ENCODE measurements at places on chromosomes 16 and 17. TPM values are rescaled to one million over a fixed set of nuclear protein-coding genes. Genes with fewer than 3 reads are reported as not detected.

GRCh38 chr17:66580956-66581391 lies 253.9 kb upstream of the CACNG5 start:
- no peaks in the 10 kb centered on the region for H3K27me3 ChIP-seq
- no peak for DNase-seq
- no peak overlapping the region for H3K4me3 ChIP-seq
- H3K4me1 ChIP-seq = peaks cover 22% of the 10 kb centered on the region
- H3K36me3 ChIP-seq = no peaks in the 10 kb centered on the region
- no peak overlapping the region for H3K27ac ChIP-seq

DNA sequence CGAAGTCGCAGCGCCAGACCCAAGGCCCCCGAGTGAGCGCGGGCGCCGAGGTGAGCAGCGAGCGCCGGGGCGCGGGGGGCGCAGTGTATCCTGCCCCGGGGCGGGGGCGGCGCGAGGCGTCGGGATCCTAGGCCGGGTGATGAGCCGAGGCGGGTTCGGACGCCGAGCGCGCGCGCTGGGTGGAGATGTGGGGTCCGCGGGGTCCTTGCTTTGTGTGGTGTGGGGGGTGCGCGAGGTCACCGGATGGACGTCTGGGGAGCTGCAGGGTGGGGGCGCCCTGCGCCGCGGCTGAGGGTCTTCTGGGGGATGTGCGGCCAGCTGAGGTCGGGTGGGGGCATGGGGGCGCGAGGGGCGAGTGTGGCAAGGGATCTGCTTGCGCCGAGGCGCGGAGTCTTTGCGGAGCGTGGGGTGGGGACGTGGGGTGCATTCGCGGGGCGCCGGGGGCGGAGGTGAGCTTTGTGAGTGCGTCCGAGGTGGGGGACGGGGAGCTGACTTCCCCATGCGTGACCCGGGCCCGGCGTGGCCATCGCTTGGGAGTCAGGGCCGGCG lies 560 bp downstream of the RAI1 start:
- DNase-seq = no peak
- peak overlapping the region; percentile 66 for H3K4me3 ChIP-seq
- H3K36me3 ChIP-seq = no peaks in the 10 kb centered on the region
- peaks cover 99% of the 10 kb centered on the region for H3K27me3 ChIP-seq
- H3K27ac ChIP-seq = no peak overlapping the region

SCGB1C2 gene
- total RNA-seq = not detected

DNA sequence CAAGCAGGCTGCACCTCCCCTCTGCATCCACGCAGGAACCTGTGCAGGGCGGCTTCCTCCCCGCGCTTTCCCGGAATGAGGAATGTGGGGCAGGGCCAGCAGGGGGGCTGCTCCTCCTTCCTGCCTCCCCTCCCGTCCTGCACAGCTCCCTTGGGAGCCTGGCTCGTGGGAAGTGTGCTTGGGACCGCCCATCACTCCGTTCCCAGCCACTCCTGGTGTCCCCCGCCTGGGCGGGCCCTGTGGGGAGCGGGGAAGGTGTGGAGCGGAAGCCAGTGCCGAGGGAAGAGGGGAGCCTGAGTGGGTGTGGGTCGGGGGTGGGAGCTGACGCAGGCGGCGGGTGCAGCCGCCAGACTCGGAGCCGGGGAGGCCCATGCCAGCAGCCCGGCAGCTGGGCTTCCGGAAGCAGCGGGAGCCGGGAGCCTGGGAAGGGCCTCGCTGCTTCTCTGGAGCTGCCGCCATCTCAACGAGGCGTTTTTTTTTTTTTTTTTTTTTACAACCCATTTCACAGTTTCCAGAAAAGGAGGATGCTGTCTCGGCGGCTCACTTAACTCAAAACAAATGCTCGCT lies 24.1 kb downstream of the BAHCC1 start:
- no peak for DNase-seq
- no peaks in the 10 kb centered on the region for H3K36me3 ChIP-seq
- no peak overlapping the region for H3K27ac ChIP-seq
- H3K4me3 ChIP-seq = no peak overlapping the region
- H3K27me3 ChIP-seq = no peaks in the 10 kb centered on the region
- H3K4me1 ChIP-seq = no peaks in the 10 kb centered on the region

GRCh38 chr17:12348476-12348875 lies 317.2 kb upstream of the MYOCD start:
- H3K27ac ChIP-seq = no peak overlapping the region
- no peak overlapping the region for H3K4me3 ChIP-seq
- H3K27me3 ChIP-seq = no peaks in the 10 kb centered on the region
- H3K36me3 ChIP-seq = no peaks in the 10 kb centered on the region
- no peak for DNase-seq
- no peaks in the 10 kb centered on the region for H3K4me1 ChIP-seq

DNA sequence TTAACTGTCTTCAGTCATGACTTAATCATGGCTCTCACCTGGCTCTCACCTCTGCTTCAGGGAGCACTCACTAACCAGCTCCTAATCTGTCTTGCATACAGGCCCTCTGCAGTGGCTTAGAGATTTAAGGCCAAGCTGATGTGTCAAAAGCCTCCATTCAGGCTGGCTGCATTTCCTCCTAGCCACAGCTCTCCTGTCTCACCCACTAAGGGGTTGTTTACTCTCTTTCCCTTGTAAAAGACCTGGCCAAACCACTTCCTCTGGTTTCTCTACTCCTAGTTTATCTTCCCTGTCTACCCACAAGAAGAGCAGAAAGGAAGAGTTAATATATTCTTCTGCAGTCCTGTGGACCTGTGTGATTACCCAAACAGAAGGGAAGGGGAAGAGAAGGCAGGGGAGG lies 9.3 kb upstream of the ASIC2 start:
- 0 out of 2 replicates have a peak, but pooled peaks cover 2% of the 10 kb centered on the region for H3K27me3 ChIP-seq
- no peak overlapping the region for H3K27ac ChIP-seq
- no peak for DNase-seq
- no peaks in the 10 kb centered on the region for H3K36me3 ChIP-seq
- no peaks in the 10 kb centered on the region for H3K4me1 ChIP-seq

- no peak overlapping the region for H3K27ac ChIP-seq
- no peaks in the 10 kb centered on the region for H3K36me3 ChIP-seq
- no peak for DNase-seq
- H3K4me3 ChIP-seq = no peak overlapping the region
- H3K27me3 ChIP-seq = no peaks in the 10 kb centered on the region
These were observed 60.1 kb upstream of the SALL1 start for GRCh38 chr16:51211148-51211547.

GRCh38 chr16:85386467-85387170 lies 226.5 kb upstream of the GSE1 start:
- no peaks in the 10 kb centered on the region for H3K4me1 ChIP-seq
- DNase-seq = no peak
- no peaks in the 10 kb centered on the region for H3K27me3 ChIP-seq
- no peak overlapping the region for H3K27ac ChIP-seq

FOXF1 gene
- total RNA-seq = not detected

GRCh38 chr16:46573008-46573833 lies 48.0 kb downstream of the SHCBP1 start:
- no peak overlapping the region for H3K4me3 ChIP-seq
- H3K4me1 ChIP-seq = no peaks in the 10 kb centered on the region
- no peaks in the 10 kb centered on the region for H3K36me3 ChIP-seq
- H3K27me3 ChIP-seq = no peaks in the 10 kb centered on the region
- no peak overlapping the region for H3K27ac ChIP-seq

DNA sequence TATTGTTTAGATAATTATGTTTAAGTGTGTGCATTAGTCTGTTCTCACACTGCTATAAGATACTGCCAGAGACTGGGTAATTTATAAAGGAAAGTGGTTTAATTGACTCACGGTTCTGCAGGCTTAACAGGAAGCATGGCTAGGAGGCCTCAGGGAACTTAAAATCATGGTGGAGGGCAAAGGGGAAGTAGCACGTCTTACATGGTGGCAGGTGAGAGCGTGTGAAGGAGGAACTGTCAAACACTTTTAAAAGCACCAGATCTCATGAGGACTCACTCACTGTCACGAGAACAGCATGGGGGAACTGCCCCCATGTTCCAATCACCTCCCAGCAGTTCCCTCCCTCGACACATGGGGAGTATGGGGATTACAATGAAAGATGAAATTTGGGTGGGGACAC lies 203.5 kb upstream of the GOT2 start:
- no peaks in the 10 kb centered on the region for H3K27me3 ChIP-seq
- no peak overlapping the region for H3K4me3 ChIP-seq
- H3K36me3 ChIP-seq = no peaks in the 10 kb centered on the region

DNA sequence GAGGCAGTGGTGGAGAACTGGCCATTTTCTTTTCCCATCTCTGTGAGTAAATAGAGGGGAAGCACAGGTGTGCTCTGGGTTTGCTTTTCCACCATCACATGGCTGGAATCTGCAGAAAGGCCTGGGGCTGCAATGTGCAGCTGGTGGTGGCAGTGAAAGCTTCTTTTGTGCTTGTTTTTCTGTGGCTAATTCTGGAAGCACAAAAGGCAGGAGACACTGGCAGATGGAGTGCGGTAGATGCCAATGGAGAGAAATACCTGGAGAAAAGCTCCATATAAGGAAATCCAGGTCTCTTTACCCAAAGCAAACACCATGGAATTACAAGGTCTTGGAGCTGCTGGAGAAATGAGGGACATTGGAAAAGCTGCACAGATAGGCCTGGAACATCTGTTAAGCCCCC lies 146.9 kb downstream of the HAPSTR1 start:
- H3K4me1 ChIP-seq = no peaks in the 10 kb centered on the region
- no peak for DNase-seq
- H3K27ac ChIP-seq = no peak overlapping the region
- H3K36me3 ChIP-seq = no peaks in the 10 kb centered on the region
- H3K4me3 ChIP-seq = no peak overlapping the region

DNA sequence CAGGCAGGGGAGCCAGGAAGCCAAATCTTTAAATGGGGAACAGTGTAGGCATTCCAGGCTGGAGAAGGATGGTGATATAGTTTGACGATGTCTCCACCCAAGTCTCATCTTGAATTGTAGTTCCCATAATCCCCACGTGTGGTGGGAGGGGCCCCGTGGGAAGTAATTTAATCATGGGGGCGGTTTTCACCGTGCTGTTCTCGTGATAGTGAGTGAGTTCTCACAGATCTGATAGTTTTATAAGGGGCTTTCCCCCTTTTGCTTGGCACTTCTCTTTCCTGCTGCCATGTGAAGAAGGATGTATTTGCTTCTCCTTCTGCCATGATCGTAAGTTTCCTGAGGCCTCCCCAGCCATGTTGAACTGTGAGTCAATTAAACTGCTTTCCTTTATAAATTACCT lies 28.8 kb downstream of the GINS3 start:
- no peak overlapping the region for H3K4me3 ChIP-seq
- no peak overlapping the region for H3K27ac ChIP-seq
- peaks cover 3% of the 10 kb centered on the region for H3K4me1 ChIP-seq
- no peaks in the 10 kb centered on the region for H3K36me3 ChIP-seq

NOB1 gene
- total RNA-seq = 44.1 TPM

SALL1 gene
- 22.7 TPM for total RNA-seq

DNA sequence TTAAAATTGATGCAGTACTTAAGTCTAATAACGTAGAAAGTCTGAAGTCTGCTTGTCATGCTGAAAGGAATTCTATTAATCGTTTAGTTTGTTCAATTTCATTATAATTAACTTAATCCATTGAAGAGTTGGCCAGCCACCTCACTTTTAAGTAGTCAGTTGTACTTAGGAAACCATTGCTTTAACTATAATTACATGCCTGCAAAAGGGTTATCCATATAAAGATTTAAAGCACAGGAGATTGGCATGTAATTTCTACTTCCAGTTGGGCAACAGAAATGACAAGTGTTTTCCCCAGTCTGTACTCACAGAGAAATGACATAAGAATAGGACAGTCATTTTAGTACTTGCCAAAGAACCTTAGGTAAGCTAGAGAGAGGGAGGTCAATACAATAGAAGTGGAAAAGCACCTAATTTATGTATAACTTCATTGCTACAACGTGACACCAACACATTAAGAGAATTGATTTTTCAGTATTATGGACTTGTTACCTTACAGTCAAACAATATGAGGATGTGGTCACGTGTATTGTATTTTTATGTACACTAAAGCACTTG lies 3.7 kb upstream of the USP32 start:
- H3K27me3 ChIP-seq = no peaks in the 10 kb centered on the region
- peaks cover 8% of the 10 kb centered on the region for H3K4me1 ChIP-seq
- H3K36me3 ChIP-seq = no peaks in the 10 kb centered on the region
- no peak overlapping the region for H3K27ac ChIP-seq

DNA sequence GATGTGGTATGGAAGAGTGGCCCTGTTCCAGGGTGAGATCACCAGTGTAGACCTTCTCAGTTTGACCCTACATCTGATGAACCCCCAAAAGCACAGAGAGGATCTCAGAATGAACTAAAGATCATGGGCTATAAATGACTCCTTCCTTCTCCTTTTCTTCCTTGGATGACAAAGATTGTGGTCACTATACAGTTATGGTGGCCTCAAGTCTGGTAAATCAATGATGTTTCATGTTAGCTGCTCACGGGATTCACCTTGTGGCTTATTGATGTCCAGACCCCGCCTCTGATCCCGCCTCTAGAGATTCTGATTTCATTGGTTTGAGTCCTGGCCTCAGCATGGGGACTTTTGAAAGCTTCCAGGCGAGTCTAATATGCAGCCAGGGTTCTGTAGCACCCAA lies 112.2 kb downstream of the PITPNC1 start:
- no peaks in the 10 kb centered on the region for H3K27me3 ChIP-seq
- no peaks in the 10 kb centered on the region for H3K36me3 ChIP-seq
- no peak overlapping the region for H3K4me3 ChIP-seq
- DNase-seq = no peak
- H3K27ac ChIP-seq = 0 out of 2 replicates have a peak overlapping the region, but pooled peaks have one; percentile 39

GRCh38 chr16:64094181-64094965 lies 1027.5 kb downstream of the CDH11 start:
- no peaks in the 10 kb centered on the region for H3K4me1 ChIP-seq
- no peaks in the 10 kb centered on the region for H3K27me3 ChIP-seq
- no peak overlapping the region for H3K4me3 ChIP-seq

TNFRSF13B gene
- total RNA-seq = not detected

GRCh38 chr17:29158488-29159275 lies 21.5 kb downstream of the MYO18A start:
- no peak overlapping the region for H3K27ac ChIP-seq
- H3K36me3 ChIP-seq = no peaks in the 10 kb centered on the region
- H3K4me1 ChIP-seq = peaks cover 11% of the 10 kb centered on the region
- no peaks in the 10 kb centered on the region for H3K27me3 ChIP-seq
- no peak for DNase-seq

DNA sequence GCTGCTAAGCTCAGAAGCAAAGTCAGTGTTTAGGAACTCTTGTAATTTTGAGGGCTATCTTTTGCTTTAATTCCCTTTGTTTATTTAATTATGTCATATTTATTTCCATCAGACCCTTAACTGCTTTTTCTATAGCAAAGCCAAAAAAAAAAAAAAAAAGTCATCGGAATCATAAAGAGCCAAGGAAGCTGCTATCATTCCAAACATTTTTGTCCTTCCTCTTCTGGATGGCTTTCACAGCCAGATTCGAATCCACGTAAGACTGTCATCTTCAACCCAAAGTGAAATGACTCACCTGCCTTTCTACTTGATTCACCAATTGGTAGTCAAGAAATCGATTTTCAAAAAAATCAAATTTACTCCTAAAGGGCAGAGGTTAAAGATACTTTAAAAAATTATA lies 38.4 kb downstream of the WIPI1 start:
- H3K27me3 ChIP-seq = no peaks in the 10 kb centered on the region
- H3K4me1 ChIP-seq = peaks cover 23% of the 10 kb centered on the region
- 0 out of 2 replicates have a peak, but pooled peaks cover 4% of the 10 kb centered on the region for H3K36me3 ChIP-seq
- H3K4me3 ChIP-seq = no peak overlapping the region

DVL2 gene
- 80.6 TPM for total RNA-seq

KRT23 gene
- not detected for total RNA-seq

GRCh38 chr16:87390641-87391323 lies 1.4 kb upstream of the MAP1LC3B start:
- DNase-seq = no peak
- H3K4me1 ChIP-seq = peaks cover 26% of the 10 kb centered on the region
- peak overlapping the region; percentile 67 for H3K27ac ChIP-seq
- peak overlapping the region; percentile 79 for H3K4me3 ChIP-seq

GRCh38 chr17:50192618-50193291 lies 8.7 kb downstream of the COL1A1 start:
- H3K36me3 ChIP-seq = no peaks in the 10 kb centered on the region
- H3K4me1 ChIP-seq = no peaks in the 10 kb centered on the region
- H3K27ac ChIP-seq = no peak overlapping the region
- no peaks in the 10 kb centered on the region for H3K27me3 ChIP-seq
- H3K4me3 ChIP-seq = no peak overlapping the region

CES1 gene
- total RNA-seq = not detected

Data from GM23338 (cell line).